B cell (primary cell): ENCODE measurements at places on chromosomes 3 and 15. TPM values are rescaled to one million over a fixed set of nuclear protein-coding genes. Genes with fewer than 3 reads are reported as not detected.
A peak's percentile ranks its signal among the peaks of the same experiment; 100 is the strongest.

- peak; percentile 100 for DNase-seq
Observed at GRCh38 chr3:122415762-122416654, at the start of gene WDR5B. WDR5B (minus strand) TSS chr3:122416062; CDS start chr3:122415528, 534 bp downstream.

GRCh38 chr3:174408310-174408709 is 450.8 kb upstream of the NAALADL2 start:
- no peak for DNase-seq

DNA sequence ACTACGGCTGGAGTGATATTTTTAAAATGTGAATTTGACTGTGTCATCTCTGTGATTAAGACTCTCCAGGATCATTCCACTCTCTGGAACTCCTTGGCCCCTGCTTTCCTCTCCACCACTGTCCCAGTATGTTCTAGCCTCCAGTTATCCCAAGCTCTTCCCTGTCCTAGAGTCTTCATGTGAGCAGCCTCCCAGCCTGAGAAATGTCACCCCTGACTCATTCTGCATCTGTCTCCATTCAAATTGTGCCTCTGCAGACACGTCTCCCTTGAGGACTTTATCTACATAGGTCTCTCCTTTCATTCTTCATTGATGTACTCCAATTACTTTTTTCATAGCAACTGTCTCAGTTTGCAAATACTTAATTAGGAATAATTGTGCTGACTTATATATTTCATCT is 317.7 kb upstream of the ADAMTS9 start:
- DNase-seq, result no peak

ZNF609 gene
- total RNA-seq, result 32.9 and 36.7 TPM in 2 replicates
